Endodermal cell (in vitro differentiated cells): ENCODE measurements at places on chromosomes 3 and 15.
A peak's percentile ranks its signal among the peaks of the same experiment; 100 is the strongest.

DNA sequence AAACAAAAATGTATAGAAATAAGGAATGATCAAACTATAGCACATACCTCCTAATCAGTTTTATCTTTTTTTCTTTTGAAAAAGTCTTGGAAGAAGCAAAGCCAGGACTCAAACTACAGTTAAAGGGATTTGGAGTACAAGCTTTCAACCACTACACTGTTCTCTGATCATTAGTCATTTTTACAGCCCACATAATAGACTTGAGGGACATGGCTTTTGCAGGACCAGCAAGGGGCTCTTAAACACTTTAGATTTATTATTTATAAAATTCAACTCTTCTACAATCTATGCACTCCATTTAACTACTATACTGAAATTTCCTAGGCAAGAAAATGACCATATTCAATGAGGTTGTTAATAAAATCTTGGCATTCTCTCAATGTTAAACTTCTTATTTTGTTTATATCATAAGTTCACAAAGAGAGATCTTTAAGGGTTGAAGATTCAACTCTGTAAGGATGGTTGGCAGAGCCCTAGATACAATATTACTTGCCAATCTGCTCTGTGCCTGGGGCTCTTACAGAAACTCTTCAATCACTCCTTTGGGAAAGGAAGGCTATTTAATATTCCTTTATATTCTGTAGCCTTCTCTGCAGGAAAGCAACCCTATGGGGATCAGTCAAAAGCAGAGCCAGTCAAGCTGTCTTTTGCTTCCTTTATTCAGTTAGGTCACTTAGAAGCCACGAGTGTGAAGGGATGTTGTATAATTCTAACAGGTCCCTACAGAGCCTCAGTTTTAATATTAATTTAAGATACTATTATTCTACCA, 557.7 kb upstream of the SGO1 start:
- H3K27me3 ChIP-seq = no peaks in the 10 kb centered on the region
- H3K36me3 ChIP-seq = no peaks in the 10 kb centered on the region
- H3K4me1 ChIP-seq = peaks cover 9% of the 10 kb centered on the region
- H3K27ac ChIP-seq = peak overlapping the region; percentile 94
- DNase-seq = no peak

DNA sequence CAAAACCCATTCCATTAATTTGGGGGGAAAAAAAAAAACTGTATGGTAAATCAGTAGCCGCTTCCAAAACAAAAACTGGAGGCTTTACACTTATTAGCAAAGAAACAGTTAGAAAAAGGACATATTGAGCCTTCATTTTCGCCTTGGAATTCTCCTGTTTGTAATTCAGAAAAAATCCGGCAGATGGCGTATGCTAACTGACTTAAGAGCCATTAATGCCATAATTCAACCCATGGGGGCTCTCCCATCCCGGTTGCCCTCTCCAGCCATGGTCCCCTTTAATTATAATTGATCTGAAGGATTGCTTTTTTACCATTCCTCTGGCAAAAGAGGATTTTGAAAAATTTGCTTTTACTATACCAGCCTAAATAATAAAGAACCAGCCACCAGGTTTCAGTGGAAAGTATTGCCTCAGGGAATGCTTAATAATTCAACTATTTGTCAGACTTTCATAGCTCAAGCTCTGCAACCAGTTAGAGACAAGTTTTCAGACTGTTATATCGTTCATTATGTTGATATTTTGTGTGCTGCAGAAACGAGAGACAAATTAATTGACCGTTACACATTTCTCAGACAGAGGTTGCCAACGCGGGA, 9.4 kb upstream of the RPL24 start:
- no peaks in the 10 kb centered on the region for H3K27me3 ChIP-seq
- DNase-seq = peak; percentile 64
- no peak overlapping the region for H3K27ac ChIP-seq
- no peaks in the 10 kb centered on the region for H3K36me3 ChIP-seq

- no peaks in the 10 kb centered on the region for H3K27me3 ChIP-seq
- no peak for DNase-seq
- peaks cover 41% of the 10 kb centered on the region for H3K36me3 ChIP-seq
- no peak overlapping the region for H3K27ac ChIP-seq
Observed at GRCh38 chr15:41907141-41907540, 13.3 kb upstream of the SPTBN5 start.

DNA sequence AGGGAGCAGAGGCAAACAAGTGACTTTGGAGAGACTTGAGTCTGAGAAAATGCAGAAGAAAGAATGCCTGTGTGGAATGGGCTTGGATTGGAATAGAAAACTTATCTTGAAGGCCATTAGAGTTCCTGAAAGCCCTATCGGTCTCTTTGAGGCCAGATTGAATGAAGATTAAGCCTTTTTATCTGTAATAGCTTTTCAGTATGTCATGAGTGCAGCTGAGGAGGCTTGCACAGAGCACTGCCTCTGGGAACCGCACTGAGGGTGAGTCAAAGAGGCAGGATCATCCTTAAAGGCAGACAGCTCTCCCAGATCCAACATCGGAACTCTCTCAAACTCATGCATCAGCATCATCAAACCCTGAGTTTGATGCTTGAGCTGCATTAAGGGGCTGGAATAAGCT, 515.2 kb downstream of the NTRK3 start:
- no peaks in the 10 kb centered on the region for H3K4me1 ChIP-seq
- no peaks in the 10 kb centered on the region for H3K36me3 ChIP-seq
- H3K4me3 ChIP-seq = no peak overlapping the region

GRCh38 chr3:179603831-179604230, 607 bp downstream of the MRPL47 start:
- no peak for DNase-seq
- H3K36me3 ChIP-seq = peaks cover 35% of the 10 kb centered on the region
- peak overlapping the region; percentile 90 for H3K27ac ChIP-seq
- peaks cover 4% of the 10 kb centered on the region for H3K4me1 ChIP-seq

DNA sequence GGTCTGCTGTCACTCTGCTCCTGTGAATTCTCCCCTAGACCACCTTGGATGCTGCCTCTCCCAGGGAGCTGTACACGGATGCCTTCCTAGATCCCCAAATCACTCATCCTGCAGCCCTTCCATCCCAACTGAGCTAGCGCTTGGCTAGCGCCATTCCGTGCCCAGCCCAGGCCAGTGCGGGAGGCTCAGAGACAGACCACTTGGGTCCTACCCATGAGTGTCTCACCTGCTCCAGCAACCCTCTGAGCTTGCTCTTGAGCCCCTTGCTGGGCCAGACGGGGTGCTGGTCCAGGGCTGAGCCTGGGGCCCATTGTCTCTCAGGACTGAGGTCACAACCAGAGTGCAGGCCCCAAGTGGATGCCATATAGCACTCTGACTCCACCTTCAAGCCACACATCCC, 17.7 kb downstream of the SH2D7 start:
- H3K36me3 ChIP-seq = no peaks in the 10 kb centered on the region
- no peaks in the 10 kb centered on the region for H3K27me3 ChIP-seq
- DNase-seq = no peak
- no peaks in the 10 kb centered on the region for H3K4me1 ChIP-seq
- no peak overlapping the region for H3K27ac ChIP-seq

- no peak overlapping the region for H3K27ac ChIP-seq
- H3K4me1 ChIP-seq = no peaks in the 10 kb centered on the region
- no peak for DNase-seq
Observed at GRCh38 chr3:102159810-102160451, 274.9 kb upstream of the ZPLD1 start.

- H3K36me3 ChIP-seq = peaks cover 45% of the 10 kb centered on the region
- H3K4me1 ChIP-seq = peaks cover 11% of the 10 kb centered on the region
- H3K27ac ChIP-seq = peak overlapping the region; percentile 94
- H3K27me3 ChIP-seq = no peaks in the 10 kb centered on the region
Observed at GRCh38 chr15:92883163-92883875, 16.8 kb upstream of the CHD2 start.

DNA sequence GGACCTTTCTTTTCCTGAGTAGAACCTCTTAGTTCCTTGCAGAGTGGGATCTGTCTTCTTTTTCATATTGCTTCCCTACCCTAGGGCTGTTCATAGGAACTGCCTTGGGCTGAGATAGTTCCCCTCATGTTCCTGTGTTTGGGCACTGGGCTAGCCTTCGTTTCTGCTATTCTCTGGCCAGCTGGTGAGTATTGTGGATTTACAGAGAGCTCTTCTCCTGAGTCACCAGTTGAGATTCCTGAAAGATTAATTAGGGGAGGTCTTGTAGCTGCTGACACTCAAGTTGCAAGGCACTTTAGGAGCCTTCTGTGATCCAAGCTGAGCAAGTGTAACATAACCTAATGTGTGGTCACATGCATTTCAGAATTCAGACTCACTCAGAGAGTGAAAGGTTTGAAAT, 30.7 kb downstream of the CHD2 start:
- H3K4me1 ChIP-seq = peaks cover 14% of the 10 kb centered on the region
- H3K27me3 ChIP-seq = no peaks in the 10 kb centered on the region
- no peak for DNase-seq
- peaks cover 96% of the 10 kb centered on the region for H3K36me3 ChIP-seq

DNA sequence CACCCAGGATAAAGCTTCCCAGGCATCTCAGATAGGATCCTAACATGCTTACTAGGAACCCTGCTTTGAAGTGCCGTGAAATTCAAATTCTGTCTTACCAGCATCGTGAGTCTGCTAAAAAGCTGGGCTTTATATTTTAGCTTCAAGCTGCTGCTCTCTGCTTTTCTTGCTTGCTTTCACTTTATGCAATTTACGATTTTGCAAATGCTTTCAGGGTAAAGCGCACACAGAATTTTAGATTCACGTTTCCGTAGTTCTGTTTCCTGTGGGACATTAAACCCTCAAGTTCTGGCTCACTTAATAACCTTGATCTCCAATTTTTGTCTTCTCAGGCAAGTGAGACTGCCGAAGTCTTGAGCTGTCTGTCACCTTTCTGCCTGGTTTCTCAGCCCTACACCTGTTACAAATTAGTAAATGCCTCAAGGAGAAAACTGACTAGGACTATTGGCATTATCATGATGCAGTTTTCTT, 170.5 kb upstream of the TGFBR2 start:
- no peak overlapping the region for H3K4me3 ChIP-seq
- no peak overlapping the region for H3K27ac ChIP-seq
- no peak for DNase-seq
- H3K36me3 ChIP-seq = no peaks in the 10 kb centered on the region
- H3K4me1 ChIP-seq = peaks cover 22% of the 10 kb centered on the region

- H3K4me1 ChIP-seq = no peaks in the 10 kb centered on the region
- no peaks in the 10 kb centered on the region for H3K36me3 ChIP-seq
- DNase-seq = no peak
- H3K27me3 ChIP-seq = peaks cover 27% of the 10 kb centered on the region
- no peak overlapping the region for H3K27ac ChIP-seq
Observed at GRCh38 chr15:78301326-78301725, 1.9 kb upstream of the SKIC8 start.

DNA sequence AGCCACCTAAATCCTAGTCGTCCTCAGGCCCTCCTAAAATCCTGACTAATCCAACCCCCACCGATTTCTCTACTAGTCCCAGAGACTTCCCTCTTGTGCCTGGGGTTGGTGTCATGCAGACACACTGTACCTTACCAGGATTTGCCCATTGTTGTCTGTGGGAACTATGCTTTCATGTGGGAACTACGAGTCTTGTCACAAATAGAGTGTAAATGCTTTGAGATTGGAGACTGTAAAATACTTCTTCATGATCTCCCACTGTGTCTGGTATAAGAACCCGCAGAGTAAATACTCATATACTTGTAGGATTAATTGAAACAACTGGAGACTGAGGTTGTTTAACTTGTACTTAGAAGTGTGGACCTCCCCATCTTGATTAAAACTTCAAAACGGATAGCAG, 11.2 kb downstream of the B3GNT5 start:
- no peaks in the 10 kb centered on the region for H3K27me3 ChIP-seq
- H3K4me3 ChIP-seq = peak overlapping the region; percentile 66
- peak; percentile 74 for DNase-seq
- H3K36me3 ChIP-seq = peaks cover 61% of the 10 kb centered on the region

- no peaks in the 10 kb centered on the region for H3K4me1 ChIP-seq
- H3K27ac ChIP-seq = no peak overlapping the region
- no peak for DNase-seq
- H3K27me3 ChIP-seq = no peaks in the 10 kb centered on the region
- H3K36me3 ChIP-seq = no peaks in the 10 kb centered on the region
Observed at GRCh38 chr3:23115171-23115877, 87.8 kb upstream of the UBE2E2 start.

GRCh38 chr15:50134524-50135024, 15.5 kb upstream of the ATP8B4 start:
- no peak for DNase-seq
- H3K4me1 ChIP-seq = no peaks in the 10 kb centered on the region
- H3K27me3 ChIP-seq = no peaks in the 10 kb centered on the region
- H3K27ac ChIP-seq = no peak overlapping the region
- no peaks in the 10 kb centered on the region for H3K36me3 ChIP-seq

GRCh38 chr15:94287794-94288246, 56.5 kb downstream of the MCTP2 start:
- H3K36me3 ChIP-seq = no peaks in the 10 kb centered on the region
- no peak overlapping the region for H3K27ac ChIP-seq
- no peaks in the 10 kb centered on the region for H3K4me1 ChIP-seq
- H3K4me3 ChIP-seq = no peak overlapping the region
- no peak for DNase-seq

GRCh38 chr15:66841953-66842681, 140.1 kb downstream of the SMAD6 start:
- H3K27me3 ChIP-seq = no peaks in the 10 kb centered on the region
- peak overlapping the region; percentile 64 for H3K4me3 ChIP-seq
- peaks cover 5% of the 10 kb centered on the region for H3K36me3 ChIP-seq
- DNase-seq = peak; percentile 86
- peaks cover 17% of the 10 kb centered on the region for H3K4me1 ChIP-seq

- no peak for DNase-seq
- peaks cover 4% of the 10 kb centered on the region for H3K36me3 ChIP-seq
- H3K4me3 ChIP-seq = no peak overlapping the region
- no peaks in the 10 kb centered on the region for H3K27me3 ChIP-seq
- H3K27ac ChIP-seq = no peak overlapping the region
Observed at GRCh38 chr3:62013951-62014350, 359.4 kb downstream of the FEZF2 start.

DNA sequence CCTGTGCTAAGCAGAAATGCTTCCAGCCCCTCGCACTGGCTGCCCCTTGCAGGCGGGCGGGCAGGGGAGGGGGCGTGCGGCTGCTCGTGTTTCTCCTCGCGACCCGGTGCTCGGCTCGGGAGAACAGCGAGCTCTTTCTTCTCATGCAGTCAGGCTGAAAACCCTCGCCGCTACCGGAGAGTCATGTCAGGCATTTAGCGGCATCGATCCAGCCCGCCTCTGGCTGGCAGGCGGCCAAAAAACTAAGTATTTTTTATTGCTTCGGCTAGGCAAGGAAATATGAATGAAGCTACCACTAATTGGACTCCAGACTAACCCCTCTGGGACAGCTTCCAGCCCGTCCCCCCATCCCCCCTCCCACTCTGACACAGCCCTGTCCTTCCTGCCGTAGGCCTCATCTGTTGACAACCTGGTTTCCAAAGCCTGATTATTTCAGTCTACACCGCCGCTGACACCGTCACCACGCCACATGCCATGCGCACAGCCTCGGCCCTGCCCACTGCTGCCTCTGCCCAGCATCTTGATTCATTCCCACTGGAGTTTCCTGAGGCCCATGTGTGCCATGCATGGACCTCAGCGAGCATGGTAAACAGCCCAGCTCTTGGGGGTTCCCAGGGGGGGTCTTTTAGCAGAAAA, 35.3 kb downstream of the TLE3 start:
- peaks cover 83% of the 10 kb centered on the region for H3K36me3 ChIP-seq
- DNase-seq = no peak
- H3K27ac ChIP-seq = peak overlapping the region; percentile 85
- peaks cover 6% of the 10 kb centered on the region for H3K4me1 ChIP-seq

GRCh38 chr3:149095487-149095886, 9.2 kb upstream of the HLTF start:
- H3K4me1 ChIP-seq = no peaks in the 10 kb centered on the region
- no peak overlapping the region for H3K27ac ChIP-seq
- no peak for DNase-seq
- H3K27me3 ChIP-seq = no peaks in the 10 kb centered on the region
- H3K36me3 ChIP-seq = no peaks in the 10 kb centered on the region

GRCh38 chr3:177642042-177642803, 444.9 kb upstream of the TBL1XR1 start:
- no peak for DNase-seq
- H3K27me3 ChIP-seq = no peaks in the 10 kb centered on the region
- H3K4me1 ChIP-seq = no peaks in the 10 kb centered on the region
- no peak overlapping the region for H3K27ac ChIP-seq
